ENCODE measurements at places on chromosomes 12 and 14. TPM values are rescaled to one million over a fixed set of nuclear protein-coding genes. Genes with fewer than 3 reads are reported as not detected.

GRCh38 chr14:92513966-92514843, 624 bp downstream of the RIN3 start:
- DNase-seq: peak; percentile 60

GRCh38 chr12:76532520-76532919, 27.1 kb downstream of the OSBPL8 start:
- no peak for DNase-seq

DNA sequence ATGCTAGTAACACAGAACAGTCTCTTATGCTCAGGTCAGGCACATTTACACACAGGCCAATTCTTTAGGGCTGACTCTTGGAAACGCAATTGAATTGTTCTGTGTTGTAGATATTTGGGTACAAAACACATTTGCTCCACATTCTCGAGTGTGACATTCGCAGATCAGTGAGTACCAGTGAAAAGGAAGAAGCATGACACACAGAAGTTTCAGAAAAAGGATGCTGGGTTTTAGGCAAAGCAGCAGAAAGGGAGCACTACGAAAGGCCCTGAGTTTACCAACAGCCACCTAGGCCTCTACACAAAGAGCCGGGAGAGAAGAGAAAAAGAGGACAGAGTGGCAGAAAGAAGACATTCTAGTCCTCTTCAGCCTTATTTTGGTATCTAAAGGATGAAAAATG, 254.4 kb upstream of the BTG1 start:
- DNase-seq: peak; percentile 27

GRCh38 chr14:104227806-104228205, 89.4 kb downstream of the KIF26A start:
- DNase-seq: peak; percentile 66

DNA sequence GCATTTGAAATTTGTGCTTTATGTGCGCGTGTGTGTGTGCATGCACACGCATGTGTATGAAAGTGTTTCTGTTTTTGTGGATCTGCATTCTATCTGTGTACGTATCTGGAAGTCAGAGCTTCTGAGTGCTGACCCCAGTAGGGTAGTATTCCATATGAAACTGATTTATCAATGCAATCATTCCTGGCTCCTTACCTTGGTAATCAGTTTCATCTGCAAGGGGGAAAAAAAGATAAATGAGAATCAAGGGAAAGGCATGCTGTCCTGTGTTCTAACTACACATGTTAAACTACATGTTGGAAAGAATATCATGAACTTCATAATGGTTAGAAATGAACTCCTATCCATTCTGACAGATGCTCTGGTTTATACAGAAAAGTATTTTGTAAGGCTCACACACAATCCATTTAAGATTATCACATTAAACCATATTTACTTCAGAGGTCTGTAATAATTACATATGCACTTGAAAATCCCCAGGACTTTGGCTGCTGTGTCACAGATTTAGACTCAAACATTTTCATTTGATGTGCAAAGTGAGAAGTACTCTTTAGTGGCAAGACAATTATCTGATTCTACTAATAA, 276.1 kb upstream of the LMO3 start:
- no peak for DNase-seq

BTG1 gene
- total RNA-seq: 76.6 TPM
